A549 treated with AZD2906 at 1 μM for 4 hours (cell line): ENCODE measurements at places on chromosomes 6 and 20. TPM values are rescaled to one million over a fixed set of nuclear protein-coding genes. Genes with fewer than 3 reads are reported as not detected.

Gene WTAP
- 64.8 to 70.6 TPM (median 65.7 TPM) in 5 replicates for total RNA-seq

Gene DEFB124
- 0.42 TPM in 1 of 5 replicates, not detected in the others for total RNA-seq

Gene CD93
- total RNA-seq, result 0.01 TPM in 2 of 5 replicates, not detected in the others

Gene METTL24
- total RNA-seq, result not detected in 5 replicates

Gene ITPA
- total RNA-seq, result 131 to 148 TPM (median 134 TPM) in 5 replicates

Gene HNF4A
- total RNA-seq, result 17.2 to 20.0 TPM (median 19.8 TPM) in 5 replicates

Gene FAM217A
- total RNA-seq, result not detected in 5 replicates

Gene C20orf204
- total RNA-seq, result 0.10 to 0.56 TPM (median 0.41 TPM) in 5 replicates

Gene GSTA3
- not detected in 5 replicates for total RNA-seq

Gene IL17A
- not detected in 5 replicates for total RNA-seq

Gene HLA-G
- 0.06 TPM in 1 of 5 replicates, not detected in the others for total RNA-seq

Gene TMC2
- not detected in 5 replicates for total RNA-seq

Gene PNLDC1
- 0.05 to 0.13 TPM (median 0.05 TPM) in 3 of 5 replicates, not detected in the others for total RNA-seq

Gene MYB
- 0.64 to 0.89 TPM (median 0.64 TPM) in 5 replicates for total RNA-seq

Gene HLA-A
- 129 to 157 TPM (median 143 TPM) in 5 replicates for total RNA-seq

Gene NKX2-2
- not detected in 5 replicates for total RNA-seq

Gene DYNLRB1
- total RNA-seq, result 227 to 246 TPM (median 240 TPM) in 5 replicates

Gene FAM210B
- total RNA-seq, result 10.3 to 11.6 TPM (median 11.1 TPM) in 5 replicates

Gene SPAG4
- total RNA-seq, result 4.3 to 6.1 TPM (median 5.0 TPM) in 5 replicates

Gene SLC22A1
- total RNA-seq, result 0.73 to 2.3 TPM (median 1.7 TPM) in 5 replicates

Gene DEFB121
- not detected in 5 replicates for total RNA-seq

Gene NAPB
- total RNA-seq, result 2.6 to 3.7 TPM (median 3.5 TPM) in 5 replicates
